ENCODE measurements at places on chromosomes 1 and 21.

DNA sequence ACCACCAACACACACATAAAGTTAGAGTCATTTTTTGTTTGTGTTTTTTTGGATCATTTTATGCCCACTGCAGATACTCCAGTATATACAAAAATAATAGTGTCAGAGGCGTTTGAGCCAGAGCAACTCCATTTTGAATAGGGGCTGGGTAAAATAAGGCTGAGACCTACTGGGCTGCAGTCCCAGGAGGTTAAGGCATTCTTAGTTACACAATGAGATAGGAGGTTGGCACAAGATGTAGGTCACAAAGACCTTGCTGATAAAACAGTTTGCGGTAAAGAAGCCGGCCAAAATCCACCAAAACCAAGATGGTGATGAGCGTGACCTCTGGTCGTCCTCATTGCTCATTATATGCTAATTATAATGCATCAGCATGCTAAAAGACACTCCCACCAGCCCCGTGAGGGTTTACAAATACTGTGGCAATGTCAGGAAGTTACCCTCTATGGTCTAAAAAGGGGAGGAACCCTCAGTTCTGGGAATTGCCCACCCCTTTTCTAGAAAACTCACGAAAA is 40.6 kb downstream of the GJA5 start:
- no peak for DNase-seq

GRCh38 chr1:26412180-26412840 is 1.7 kb downstream of the LIN28A start:
- no peak for DNase-seq

- no peak for DNase-seq
Observed at GRCh38 chr1:10050611-10051010, 17.9 kb downstream of the UBE4B start.

- no peak for DNase-seq
Observed at GRCh38 chr1:192159014-192159413, 752 bp downstream of the RGS18 start.

DNA sequence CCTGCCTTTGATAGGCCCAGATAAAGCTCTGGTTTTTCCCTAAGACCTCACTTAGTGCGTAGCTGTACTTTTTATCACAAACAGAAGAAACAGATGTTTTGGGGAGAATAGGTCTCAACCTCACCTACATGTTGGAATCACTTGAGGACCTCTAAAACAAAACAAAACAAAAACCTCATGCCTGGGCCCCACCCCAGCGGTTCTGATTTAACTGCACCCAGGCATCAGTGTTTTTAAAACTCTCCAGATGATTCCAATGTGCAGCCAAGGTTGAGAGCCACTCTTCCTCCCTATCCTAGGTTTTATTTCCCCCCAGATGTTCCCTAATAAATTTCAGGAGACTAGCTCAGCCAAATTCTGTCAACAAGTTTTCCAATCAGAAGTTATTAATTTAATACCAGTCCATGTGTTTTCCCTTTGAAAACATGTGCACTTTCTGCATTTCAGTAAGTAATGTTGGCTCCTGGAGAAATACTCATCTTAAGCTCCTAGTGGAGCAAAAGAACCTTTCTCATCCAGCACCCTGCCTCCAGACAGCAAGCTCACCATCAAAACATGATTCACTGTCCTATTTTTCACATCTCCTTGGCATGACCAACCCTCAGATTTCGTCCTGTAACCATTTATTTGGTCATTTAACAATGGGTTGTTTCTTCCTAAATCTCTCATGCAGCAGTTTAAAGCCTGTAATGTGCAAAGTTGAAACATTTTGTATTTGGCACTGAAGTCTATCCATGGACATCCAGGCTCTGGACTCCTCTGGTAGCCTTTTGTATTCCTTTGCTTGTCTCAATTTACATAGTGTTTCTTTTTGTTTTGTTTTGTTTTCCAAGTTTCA is 27.5 kb downstream of the LRRC8C start:
- DNase-seq, result no peak

DNA sequence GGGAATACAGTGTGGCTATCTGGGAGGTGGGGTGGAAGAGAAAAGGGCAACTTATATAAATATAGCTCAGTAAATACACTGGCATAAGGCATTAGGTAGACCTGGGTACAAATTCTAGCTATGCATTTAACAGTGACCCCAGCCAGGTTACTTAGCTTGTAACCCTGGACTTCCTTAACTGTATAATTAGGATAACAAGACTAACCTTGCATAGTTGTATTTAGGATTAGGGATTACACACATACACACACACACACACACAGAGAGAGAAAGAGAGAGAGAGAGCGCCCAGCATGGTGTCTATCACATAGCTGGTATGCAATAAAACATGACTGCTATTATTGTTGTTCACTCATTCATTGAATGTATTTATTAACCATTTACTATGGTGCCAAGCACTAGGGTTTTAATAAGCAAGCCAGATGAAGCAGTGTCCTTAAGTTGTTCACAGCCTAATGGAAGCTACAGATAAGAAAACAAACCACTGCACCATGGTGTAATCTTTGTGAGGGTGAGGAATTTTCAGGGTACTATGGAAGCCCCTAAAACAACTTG is 251.4 kb downstream of the ZNF648 start:
- DNase-seq, result no peak

DNA sequence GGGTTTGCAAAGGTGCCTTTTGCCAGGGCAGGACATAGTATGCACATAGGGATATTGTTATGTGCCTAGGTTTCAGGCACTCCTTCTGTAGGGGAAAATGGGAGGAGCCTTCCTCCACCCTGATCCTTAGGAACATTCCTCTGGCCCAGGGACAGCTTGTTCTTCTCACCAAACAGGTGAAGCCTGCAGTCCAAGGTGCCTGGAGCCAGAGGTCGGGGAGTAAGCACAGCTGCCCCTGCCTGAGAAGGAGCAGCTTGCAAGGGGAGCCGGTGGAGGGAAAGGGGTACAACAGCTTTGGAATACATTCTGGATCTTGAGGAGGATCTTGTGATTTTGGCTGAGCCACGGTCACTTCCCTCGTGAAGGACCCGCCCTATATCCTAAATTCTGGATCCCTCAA is 82.4 kb upstream of the CD1D start:
- DNase-seq, result no peak

GRCh38 chr1:87513966-87514660 is 185.4 kb downstream of the LMO4 start:
- DNase-seq, result no peak

- DNase-seq, result no peak
Observed at GRCh38 chr1:170076199-170076598, 1.7 kb upstream of the KIFAP3 start.

GRCh38 chr1:180096584-180097325 is 57.9 kb upstream of the QSOX1 start:
- no peak for DNase-seq

GRCh38 chr1:20312310-20312709 is 21.6 kb downstream of the VWA5B1 start:
- no peak for DNase-seq

- DNase-seq, result no peak
Observed at GRCh38 chr1:34779526-34779925, 1.5 kb upstream of the GJB3 start.

GRCh38 chr1:203325026-203325417 is 19.7 kb downstream of the BTG2 start:
- DNase-seq, result no peak

DNA sequence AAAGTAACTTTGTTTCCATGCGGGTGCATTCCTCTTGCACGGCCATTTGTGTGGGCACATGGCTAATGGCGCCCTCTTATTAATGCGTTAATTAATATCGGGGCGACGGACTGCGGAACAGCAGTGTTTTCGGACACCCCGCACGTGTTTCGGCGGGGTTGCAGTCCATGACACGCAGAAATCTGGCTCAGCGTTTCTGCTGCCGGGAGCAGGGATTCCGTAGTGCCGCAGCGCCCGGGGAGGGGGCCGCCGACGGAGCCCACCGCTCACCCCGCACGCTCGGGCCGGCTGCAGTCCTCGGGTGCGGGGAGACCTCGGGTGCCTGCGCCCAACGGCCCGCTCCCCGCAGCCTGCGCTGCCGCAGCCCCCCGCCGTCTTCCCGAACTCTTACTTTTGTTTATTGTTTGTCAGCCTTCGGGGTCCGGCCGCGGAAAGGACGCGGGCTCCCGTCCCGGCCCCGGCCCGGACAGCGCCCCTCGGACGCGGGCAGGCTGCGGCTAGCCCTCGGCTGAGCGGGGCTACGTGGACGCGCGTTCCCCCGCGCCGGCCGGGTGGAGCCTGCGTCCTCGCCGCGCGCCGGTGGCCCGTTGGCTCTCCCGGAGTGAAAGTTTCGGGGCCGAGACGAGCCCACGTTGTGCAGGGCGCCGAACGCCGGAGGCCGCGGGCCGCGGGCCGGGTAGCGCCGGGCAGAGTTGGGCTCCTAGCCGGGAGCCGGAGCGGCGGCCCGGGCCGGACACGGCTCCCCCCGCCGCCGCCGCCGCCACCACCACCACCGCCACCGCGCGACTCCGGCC is 849 bp downstream of the NFIA start:
- DNase-seq, result no peak

DNA sequence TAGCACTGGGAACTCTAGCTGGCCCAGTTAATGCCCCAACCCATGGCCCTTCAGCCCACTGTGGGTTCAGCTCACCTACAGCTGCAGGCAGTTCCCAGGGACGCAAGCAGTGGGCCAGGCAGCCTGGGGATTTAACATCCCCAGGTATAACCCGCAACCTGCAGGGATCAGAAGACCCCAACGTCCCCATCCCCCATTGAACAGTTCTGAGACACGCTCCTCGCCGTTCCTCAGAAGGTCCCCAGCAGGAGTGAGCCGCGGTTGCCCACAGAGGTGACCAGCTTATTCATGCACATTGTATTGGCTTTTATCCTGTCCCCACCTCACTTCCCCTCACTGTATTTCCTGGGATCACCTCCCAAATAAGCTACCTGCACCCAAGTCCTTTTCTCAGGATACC is 5.0 kb upstream of the MATN1 start:
- no peak for DNase-seq
